ENCODE measurements at places on chromosomes 5 and 9.

- no peak for DNase-seq
Measured at GRCh38 chr5:149381261-149381985, 2.3 kb upstream of the IL17B start.

- no peak for DNase-seq
Measured at GRCh38 chr5:129387944-129388343, 72.2 kb upstream of the ADAMTS19 start.

- no peak for DNase-seq
Measured at GRCh38 chr5:66307647-66308241, 163.6 kb downstream of the SREK1 start.

DNA sequence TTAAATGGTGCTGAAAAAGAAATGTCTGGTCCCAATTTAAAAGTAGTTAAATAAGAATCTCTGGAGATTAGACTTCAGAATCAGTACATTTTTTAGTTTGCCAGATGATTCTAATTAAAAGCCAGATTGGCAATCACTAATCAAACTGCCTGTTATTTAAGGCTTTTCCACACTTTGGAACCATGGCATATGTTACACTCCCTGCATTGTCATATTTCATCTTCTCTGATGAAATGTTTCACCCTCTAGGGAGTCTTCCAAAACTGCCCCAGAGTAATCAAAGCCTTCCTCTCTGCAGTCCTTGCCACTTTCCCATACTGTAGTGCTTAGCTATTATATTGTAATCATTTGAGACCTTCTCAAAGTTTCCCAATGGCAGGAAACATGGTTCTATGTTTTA, 17.5 kb upstream of the OR13C9 start:
- no peak for DNase-seq

- DNase-seq, result no peak
Measured at GRCh38 chr9:121836366-121836885, 185.0 kb downstream of the DAB2IP start.

DNA sequence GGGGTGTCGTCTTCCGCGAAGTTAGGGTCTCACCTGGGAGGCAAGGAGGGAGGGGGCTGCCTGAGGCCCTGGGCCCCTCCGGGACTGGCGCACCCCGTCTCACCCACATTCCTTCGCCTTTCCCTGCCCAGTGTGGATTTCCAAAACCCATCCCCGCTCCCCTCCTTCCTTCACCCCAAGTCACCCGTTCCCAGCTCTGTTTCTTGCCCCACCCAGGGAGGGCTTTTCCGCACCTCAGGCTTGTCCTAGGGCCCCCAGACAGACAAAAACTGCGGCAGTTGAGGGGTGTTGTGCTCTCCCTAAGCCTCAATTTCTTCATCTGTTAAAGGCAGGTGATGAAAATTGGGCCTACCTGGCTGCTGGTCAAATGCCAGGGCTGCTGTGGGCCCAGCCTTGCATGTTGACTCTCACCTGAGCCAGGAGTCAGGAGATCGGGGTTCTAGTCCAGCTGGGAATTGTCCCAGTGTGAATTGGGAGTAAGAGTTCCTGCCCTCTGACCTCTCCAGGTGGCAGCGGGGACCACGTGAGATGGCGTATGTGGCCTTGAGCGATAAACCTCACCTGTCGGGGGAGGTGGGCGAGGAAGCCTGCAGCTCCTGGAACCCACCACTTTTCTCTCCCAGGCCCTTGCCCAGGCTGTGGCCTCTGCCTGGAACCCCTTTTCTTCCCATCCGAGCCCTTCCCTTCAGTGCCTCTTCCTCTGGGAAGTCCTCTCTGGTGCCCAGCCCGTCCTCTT, 143.4 kb upstream of the IER5L start:
- no peak for DNase-seq

DNA sequence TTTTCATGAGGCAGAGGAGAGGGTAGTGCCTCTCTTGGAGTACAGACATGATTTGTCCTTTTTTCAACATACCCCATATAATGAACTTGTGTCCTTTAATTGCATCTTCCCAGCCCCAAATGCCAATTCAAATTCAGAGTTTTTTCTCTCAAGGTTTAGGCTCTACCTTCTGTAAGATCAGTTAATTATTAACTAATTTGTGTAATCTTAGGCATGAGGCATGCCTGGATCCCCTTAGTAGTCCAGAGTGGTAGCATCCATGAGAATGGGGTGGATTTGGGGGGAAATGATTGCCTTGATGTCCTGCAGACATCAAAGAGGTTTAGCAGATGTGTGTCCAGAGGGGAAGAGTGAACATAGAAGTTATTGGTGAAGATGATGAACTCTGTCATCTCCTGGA, 533.3 kb downstream of the LRRC70 start:
- DNase-seq, result no peak

Measured in activated T-helper 1 cell treated with anti-CD3 and anti-CD28 coated beads, Interleukin-2, amount 50 U/mL, for 16 hours (primary cell).